Naive thymus-derived CD4-positive, alpha-beta T cell (primary cell): ENCODE measurements at places on chromosomes 5 and 9. TPM values are rescaled to one million over a fixed set of nuclear protein-coding genes. Genes with fewer than 3 reads are reported as not detected.
A peak's percentile ranks its signal among the peaks of the same experiment; 100 is the strongest.

- DNase-seq = no peak
Measured at GRCh38 chr5:178573216-178573615, 17.0 kb downstream of the COL23A1 start.

DNA sequence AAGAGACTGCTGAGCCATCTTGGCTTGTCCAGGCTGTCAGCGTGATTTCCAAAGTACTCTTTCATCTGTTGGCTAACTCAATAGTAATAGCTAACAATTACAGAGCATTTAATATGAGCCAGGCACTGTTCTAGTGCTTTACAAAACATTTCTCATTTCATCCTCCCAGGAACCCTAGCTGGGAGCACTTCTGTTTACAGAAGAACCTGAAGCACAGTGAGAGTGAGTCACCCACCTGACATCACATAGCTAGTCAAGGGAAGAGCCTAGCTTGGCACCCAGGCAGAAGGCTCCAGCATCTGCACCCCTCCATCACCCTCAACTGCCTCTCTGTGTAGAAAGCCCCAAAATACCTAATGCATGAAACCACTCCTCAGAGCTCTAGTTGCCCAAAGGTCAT is 57.5 kb upstream of the IQGAP2 start:
- no peak for DNase-seq

- no peak for DNase-seq
Measured at GRCh38 chr9:35716230-35716629, 15.8 kb downstream of the TLN1 start.

DNA sequence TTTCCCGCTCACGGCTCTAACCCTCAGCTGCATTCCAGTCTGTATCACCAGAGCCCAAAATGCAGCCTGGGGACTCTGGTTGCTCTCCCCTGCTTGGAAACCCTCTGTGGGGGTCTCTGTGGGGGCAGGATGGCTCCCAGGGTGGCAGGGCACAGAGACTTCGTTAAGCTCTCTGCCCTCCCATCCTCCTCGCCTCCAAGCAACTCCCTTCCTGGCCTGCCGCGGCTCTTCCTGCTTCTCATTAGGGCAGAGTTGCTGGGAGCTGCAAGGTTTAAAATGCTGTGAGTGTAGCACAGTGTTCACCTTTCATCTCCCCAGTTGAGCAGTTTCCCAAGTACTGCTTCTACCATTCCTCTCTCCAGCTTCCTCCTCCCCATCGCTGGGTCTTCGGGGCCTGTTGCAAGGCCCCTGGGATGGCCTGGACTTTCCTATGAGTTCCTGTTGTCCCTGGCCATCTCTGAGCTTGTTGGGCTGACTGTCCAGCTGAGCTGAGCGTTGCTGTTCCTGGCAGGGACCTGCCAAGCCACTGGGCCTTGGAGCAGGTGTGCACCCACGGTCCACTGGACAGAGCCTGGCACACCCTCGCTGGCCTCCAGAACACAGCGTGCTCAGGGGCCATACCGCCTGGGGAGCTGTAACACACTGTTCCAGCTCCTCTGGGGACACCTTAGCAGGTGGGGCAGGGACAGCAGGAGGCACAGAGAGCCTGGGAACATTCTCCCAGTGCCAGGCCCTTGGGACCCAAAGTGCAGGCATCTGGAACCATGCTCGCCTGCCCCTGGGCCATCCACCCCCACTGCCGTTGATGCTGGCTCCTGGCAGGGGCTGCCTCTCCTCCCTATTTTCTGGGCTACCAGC is 188.4 kb downstream of the C9orf50 start:
- DNase-seq = no peak

DNA sequence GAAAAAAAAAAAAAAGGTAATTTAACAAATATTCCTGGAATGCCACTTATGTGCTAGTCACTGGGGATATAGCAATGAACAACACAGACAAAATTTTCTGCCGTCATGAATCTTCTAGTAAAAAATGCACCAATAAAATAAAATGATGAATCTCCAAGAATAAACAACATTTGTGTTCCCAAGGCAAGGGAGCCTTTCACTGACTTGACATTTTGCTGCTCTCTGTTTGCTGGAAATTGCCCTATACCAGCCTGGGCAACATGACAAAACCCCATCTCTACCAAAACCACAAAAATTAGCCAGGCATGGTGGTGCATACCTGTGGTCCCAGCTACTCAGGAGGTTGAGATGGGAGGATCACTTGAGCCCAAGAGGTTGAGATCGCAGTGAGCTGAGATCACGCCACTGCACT is 64.5 kb upstream of the ERBIN start:
- no peak for DNase-seq

- DNase-seq = no peak
Measured at GRCh38 chr9:78213712-78214111, 22.2 kb upstream of the CEP78 start.

- DNase-seq = no peak
Measured at GRCh38 chr5:170603578-170604565, 100.1 kb downstream of the KCNIP1 start.

- DNase-seq = no peak
Measured at GRCh38 chr5:154813158-154813557, 37.2 kb downstream of the FAXDC2 start.

GRCh38 chr9:16871336-16872151 is 1.1 kb upstream of the BNC2 start:
- no peak for DNase-seq

GRCh38 chr9:72315510-72316311 is 49.3 kb downstream of the ZFAND5 start:
- no peak for DNase-seq

GRCh38 chr5:150627731-150628545 is 12.5 kb upstream of the SYNPO start:
- no peak for DNase-seq

GRCh38 chr5:159017786-159018185 is 81.9 kb downstream of the EBF1 start:
- no peak for DNase-seq

GRCh38 chr5:76402251-76402885 is 717 bp upstream of the IQGAP2 start:
- peak; percentile 41 for DNase-seq

- DNase-seq = no peak
Measured at GRCh38 chr5:108345541-108346171, 36.2 kb downstream of the FBXL17 start.

DNA sequence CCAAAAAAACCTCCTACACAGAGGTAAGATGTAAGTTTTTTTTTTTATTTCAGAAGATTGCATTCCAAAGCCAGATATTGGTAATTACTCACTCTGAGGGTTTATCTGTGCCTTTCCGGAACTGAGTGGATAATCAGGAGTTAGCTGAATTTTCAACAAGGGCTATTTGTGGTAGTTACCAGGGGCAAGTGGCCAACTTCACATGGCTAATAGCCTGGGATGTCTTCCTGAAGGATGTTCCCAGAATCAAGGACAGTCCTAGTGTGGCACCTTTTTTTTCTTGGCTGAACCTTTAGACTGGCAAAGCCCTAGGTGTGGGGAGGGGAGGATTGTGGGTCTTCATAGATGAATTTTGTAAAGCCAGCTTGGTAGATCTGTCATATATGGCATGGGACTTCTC is 7.1 kb downstream of the LARP1 start:
- DNase-seq = no peak

DNA sequence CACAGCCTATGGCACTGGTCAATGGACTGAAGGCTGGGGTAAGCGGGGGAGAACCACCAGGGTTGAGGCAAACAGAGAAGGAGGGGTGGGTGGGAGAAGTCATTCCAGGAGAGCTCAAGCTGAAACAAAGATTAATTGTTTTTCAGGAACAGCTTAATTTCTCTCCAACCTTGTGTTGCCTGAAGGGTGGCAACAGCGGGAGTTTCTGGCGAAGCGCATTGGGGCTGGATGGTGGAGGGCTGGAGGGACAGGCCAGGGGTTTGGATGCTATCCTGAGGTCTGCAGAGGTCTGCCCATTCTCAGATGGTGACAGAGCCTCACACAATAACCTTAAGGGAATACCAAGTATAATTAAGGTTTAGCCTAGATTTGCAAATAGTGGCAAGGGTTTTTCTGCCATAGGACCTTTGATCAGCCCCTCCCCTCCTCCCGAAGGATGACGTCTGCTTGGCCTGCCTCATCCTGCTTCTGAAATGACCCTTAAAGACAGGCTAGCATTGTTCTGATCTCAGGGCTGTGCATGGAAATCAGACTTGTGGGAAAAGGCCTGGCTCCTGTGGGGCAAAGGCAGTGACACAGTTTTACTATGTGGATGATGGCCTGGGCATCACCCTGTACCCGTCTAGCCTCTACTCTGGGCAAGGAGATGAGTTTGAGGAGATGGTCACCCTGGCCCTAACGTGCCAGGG is 32.7 kb downstream of the PSD2 start:
- no peak for DNase-seq

DNA sequence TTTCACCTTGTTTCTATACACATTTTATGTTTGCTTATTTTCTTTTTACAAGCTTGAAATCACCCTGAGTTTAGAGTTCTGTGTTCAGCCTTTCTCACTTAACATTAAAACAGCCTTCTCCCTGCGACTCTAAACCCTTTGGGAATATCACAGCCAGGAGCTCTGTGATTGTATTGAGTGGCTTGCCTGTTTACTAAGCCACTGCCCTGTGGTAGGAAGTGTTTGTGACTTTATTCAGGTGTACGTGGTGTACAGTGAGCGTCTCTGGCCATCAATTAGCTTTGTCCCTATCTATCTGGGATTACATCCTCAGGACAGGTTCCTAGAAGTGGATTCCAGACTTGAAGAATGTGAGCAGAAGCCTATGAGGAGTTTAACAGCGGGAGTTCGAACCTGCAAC is 11.0 kb upstream of the NEURL1B start:
- no peak for DNase-seq

GRCh38 chr9:76643399-76644117 is 120.7 kb upstream of the PCA3 start:
- no peak for DNase-seq

DNA sequence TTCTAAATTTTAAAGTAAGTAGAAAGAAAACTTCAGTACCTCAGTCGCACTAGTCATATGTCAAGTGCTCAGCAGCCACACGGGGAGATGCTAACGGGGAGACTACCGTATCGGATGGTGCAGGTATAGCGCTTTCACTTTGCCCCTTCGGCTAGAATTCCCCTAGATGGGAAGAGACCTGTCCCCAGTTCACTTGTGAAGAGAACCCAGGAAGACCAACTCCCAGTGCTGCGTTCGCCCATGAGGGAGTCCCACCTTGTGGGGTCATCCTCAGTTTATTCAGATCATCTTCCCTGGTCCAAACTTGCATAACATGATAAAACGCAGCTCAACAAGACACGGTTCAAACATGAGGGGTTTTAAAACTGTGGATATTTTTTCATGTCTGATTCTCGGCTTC is 87.3 kb downstream of the LHFPL2 start:
- no peak for DNase-seq

DNA sequence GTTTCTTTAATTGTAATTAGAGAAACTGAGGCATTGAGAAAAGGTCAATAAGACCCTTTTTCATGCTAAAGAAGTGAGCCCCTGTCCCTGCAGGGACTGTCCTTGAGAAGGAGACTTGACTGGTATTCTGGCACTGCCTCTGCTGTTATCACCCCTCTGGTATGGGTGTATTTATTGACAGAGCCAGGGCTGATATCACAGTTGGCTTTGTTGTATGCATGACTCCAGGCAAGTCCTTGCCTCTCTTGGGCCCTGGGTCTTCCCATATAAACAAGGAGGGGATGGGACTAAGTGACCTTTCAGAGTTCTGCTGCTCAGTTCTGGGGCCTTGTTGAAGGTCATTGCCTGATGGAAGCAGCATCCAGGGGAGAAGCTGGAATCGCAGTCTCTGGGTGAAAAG is 71.8 kb upstream of the PPARGC1B start:
- no peak for DNase-seq

DNA sequence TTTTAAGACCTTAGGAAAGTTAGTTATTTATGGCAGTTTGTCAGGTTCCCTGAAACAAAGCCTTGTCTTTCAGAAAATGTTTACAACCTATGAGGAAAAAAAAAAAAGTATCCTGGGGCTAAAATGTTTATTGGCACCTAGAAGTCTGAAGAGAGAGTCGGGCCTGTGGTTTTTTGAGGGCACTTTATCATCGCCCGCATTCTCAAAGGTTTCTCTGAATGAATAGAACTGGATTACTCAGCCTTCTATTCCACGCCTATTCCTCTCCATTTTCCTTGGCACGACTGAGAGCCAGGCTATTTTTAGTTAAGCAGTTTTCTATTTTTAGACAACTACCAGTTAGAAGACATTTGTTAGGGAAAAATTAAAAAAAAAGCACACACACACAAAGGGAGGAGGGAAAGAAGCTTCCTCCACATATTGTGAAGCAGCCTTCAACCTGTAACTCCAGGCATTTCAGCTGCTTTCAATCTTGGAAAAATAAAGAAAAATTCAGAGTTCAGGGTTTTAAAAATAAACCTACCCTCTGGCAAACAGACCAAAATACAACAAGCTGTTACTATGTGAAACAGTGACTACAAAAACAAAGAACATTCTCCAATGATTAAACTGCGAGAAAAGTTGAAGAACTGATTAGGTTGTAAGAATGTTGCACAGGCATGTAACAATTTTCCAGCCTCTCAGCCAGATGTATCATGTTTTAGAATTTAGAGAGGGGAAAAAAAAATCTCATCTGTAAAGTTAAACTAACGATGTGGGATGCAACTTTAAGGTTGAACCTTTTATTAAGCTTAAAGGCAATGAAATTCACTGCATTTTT is 97.0 kb downstream of the MEF2C start:
- no peak for DNase-seq

- DNase-seq = no peak
Measured at GRCh38 chr5:159031513-159031912, 68.2 kb downstream of the EBF1 start.

- no peak for DNase-seq
Measured at GRCh38 chr9:126981218-126981617, 66.6 kb downstream of the RALGPS1 start.

DNA sequence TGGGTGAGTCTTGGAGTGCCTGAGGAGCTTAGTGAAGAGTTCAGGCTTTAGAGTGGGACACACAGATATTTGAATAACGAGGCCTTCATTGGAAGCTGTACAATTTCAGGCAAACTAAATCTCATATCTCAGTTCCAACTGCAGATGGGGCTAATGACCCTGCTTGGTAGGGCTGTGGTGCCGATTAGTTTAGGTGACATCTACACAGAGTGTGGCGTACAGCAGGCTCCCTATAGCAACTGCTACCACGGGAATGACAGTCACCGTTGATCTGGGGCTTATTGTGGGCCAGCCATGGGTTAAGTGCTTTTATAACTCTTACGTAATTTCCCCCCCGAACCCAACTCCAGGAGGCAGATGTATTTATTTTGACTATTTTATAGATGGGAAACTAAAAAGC is 70.8 kb downstream of the FAT2 start:
- no peak for DNase-seq

Gene CDH6
- not detected for total RNA-seq

Gene PKD2L2
- total RNA-seq = 0.46 TPM

Gene IL13
- not detected for total RNA-seq

Gene GRIA1
- total RNA-seq = not detected in 2 replicates

Gene SCAI
- 13.3 TPM in 2 replicates for total RNA-seq

Gene BTNL8
- not detected for total RNA-seq

Gene EFNA5
- not detected for total RNA-seq

Gene FOXD4L4
- 0.51 TPM for total RNA-seq

Gene ABLIM3
- total RNA-seq = 1.3 TPM

Gene LRRC26
- total RNA-seq = not detected in 2 replicates

Gene BNC2
- 0.16 TPM for total RNA-seq

Gene EPB41L4B
- not detected for total RNA-seq

Gene EPB41L4A
- 1.5 TPM for total RNA-seq
